ENCODE measurements at places on chromosomes 3 and 15.

DNA sequence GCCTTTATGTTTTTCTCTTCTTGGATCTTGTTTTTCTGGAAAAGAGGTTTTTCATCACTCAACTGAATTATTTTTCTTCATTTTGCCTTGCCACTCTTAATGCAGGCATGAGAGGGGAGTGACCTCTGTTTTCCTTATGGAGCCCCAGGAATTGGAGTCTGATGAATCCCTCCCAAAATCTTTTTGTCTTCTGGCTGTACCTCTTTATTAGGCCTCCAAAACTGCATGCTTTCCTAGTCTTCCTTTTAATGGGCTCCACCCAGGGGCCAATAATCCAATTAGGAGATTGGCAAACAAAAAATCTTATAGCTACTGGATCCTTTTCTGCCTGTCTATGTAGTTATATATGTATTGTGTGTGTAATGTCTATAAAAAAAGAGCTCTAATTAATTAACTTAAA is 192.4 kb upstream of the PEX5L start:
- DNase-seq = no peak

GRCh38 chr15:41331281-41331680 is 1.1 kb downstream of the OIP5 start:
- no peak for DNase-seq

DNA sequence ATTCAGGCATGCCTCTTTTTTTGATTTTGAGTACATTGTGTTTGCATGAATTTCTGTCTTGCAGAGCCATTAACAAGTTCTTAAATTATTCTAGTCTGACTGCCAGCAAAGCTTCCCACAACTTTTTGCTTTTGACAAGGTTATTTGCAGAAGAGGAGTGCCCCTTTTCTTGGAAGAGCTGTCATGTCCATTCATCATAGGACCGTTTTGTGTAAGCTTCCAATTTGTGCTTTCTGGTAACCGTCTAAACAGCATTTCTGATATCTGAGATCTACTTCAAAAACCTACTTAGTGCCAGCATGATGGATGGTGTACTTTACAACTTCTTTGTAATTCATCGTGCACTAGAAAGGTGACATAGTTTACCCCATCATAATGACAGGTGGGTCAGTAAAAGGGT is 379.7 kb downstream of the NAALADL2 start:
- no peak for DNase-seq

DNA sequence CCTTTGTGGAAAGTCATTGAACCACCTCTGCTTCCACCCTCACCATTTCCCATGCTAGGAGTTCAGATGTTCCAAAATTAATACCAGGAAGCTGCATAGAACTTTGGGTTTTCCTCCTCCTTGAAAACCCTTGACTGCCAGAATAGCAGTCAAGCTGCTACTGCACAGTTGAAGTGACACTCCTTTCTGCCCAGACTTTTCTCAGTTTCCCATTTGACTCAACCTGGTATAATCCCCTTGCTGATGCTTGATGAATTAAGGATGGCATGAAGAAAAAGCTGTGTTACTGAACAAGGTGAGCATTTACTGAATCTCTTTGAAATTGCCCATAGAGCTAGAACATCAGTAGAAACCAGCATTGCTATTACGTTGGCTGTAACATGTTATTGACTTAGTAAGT is 286.0 kb downstream of the EDEM1 start:
- no peak for DNase-seq

GRCh38 chr3:21668012-21668411 is 83.0 kb downstream of the ZNF385D start:
- DNase-seq = no peak

GRCh38 chr15:50234764-50235163 is 30.8 kb downstream of the HDC start:
- no peak for DNase-seq

DNA sequence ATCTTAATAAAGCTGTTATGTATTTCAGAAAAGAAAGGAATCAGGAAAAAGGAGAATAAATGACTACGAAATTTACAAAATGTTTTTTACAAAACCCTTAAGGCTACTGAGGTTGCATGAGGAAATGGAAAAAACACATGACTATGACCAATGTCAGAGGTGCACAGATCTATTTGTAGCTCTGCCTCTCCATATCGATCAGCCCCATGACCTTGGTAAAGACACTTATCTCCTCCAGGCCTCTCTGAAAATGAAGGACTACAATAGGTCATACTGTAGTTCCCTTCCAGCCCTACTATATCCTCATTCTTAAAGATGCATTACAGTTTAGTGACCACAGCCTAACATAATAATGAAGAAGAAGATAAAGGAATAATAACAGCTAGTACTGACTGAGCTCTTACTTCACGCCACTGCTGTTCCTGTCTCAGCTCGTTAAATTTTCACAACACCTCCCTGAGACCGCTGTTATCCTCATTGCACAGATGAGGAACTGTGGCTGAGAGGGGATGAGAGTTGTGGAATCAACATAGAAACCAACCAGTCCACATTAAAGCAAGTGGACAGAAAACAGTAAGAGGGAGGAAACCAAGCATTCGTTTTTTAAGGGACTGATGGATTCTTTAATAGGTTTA is 163.2 kb downstream of the MAGI1 start:
- DNase-seq = no peak

DNA sequence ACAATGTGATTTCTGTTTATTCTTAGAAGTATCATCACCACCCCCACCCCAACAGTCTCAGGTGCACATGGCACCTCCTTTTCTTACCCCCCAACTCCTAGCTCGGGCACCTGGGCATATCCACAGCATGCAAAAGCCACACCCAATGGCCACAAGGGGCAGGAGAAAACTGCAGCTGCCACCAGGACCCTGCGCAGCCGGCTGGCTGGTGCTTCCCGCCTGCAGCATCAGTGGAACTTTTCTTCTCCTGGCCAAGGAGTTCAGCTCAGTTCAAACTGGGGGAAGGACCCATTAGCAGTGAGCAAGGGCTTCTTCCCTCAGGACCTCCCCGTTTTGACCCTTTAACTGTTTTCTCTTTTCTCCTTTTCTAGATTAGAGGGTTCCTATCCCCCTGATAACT is 44.8 kb downstream of the TM4SF18 start:
- DNase-seq = no peak

- no peak for DNase-seq
These were observed 55.0 kb downstream of the LSAMP start for GRCh38 chr3:116390318-116390717.

All from NCI-H524 treated with DMSO at 0.1 percent for 48 hours (cell line).